ENCODE measurements at places on chromosomes 13 and 19.

DNA sequence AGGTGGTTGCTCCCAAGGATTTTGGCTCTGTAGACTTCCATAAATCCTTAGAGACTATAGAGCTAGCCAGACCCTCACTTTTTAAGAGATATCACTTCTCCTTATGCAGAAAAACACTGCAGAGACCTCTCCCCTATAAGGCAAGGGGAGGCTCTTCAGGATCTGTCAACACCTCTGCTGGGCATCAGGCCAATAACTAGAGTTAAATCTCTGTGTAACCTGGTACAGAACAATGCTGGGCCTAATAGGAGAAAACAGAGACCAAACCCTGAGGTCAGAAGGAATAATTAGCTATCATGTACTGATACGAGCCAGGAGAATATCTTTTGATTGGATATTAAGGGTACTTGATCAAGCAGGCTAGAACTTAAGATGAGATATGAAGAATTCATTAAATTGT, 358.5 kb downstream of the TBC1D4 start:
- DNase-seq, result no peak

DNA sequence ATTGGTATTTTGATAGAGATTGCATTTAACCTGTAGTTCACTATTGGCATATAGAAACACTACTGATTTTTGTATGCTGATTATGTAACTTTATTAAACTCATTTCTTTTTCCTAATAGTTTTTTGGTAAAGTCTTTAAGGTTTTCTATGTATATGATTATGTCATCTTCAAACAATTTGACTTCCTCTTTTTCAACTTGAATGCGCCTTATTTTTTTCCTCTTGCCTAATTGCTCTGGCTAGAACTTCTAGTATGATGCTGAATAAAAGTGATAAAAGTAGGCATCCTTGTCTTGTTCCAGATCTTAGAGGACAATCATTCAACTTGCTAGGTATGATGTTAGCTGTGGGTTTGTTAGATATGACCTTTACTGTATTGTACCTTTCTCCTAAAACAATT, 1034.9 kb downstream of the PCDH9 start:
- DNase-seq, result no peak

DNA sequence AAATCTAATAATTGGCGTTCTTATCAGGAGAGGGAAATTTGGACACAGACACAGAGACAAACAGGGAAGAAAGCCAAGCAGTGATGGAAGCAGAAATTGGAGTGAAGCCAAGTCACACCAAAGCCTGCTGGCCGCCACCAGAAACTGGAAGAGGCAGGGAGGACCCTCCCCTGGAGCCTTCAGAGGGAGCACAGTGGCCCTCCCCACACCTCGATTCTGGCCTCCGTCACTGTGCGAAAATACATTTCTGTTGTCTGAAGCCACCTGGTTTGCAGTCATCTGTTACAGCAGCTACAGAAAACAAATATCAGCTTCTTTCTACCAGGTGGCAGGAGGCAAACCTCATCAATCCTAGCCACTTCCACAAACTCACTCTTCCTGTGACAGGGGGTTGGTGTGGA, 8.3 kb upstream of the TLE6 start:
- DNase-seq, result no peak

DNA sequence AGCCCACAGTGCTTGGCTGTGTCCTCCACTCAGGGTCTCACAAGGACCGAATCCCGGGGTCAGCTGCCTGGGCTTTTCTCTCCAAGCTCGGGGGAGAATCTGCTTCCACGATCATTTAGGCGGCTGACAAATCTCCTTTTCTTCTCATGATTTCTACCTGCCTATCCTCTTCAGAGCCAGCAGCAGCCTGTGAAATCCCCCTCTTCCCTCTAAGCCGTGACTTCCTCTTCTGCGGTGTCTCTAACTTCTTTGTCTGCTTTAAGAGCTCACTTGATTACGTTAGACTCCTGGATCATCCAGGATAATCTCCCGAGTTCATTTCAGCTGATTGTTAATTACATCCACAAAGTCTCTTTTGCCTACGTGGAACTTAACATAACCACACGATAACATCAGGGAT, 22.5 kb upstream of the ZNF845 start:
- DNase-seq, result no peak

DNA sequence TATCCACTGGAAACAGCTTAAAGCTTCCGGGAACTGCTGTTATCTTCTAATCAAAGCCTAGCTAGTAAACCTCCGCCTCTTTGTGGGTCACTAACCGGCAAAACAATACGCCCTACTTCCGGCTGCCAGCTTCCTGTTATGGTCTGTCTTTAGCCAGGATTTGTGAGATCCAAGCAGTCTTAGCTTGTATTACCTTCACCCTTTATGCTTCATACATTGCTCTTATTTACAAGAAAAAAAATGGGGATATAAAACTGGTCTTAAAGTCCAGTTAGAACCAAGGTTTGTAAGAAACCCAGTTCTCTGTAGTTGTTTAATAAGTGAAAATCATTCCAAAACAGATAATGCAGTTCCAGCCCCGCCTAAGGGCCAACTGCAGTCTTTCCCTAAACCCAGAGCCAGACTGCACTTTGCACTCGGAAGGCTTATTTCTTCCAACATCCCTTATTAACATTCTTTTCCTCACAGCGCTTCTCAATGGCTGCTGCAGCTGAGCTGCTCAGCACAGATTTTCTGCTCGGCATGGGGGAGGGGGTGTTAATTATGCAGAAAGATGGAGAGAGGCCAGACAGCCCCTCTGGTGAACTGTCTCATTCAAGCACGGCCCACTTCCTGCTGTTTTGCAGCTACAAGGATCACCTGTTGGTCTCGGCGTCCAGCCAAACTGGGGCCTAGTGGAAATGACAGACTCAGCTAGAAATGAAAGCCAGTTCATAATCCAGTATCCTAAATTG, 368.4 kb downstream of the KLF12 start:
- peak; percentile 65 for DNase-seq

GRCh38 chr13:66618702-66619101, 611.4 kb downstream of the PCDH9 start:
- no peak for DNase-seq

- DNase-seq, result no peak
Measured at GRCh38 chr13:99320693-99321481, 13.7 kb upstream of the GPR183 start.

GRCh38 chr19:46602392-46603194, 1.5 kb downstream of the CALM3 start:
- peak; percentile 33 for DNase-seq

DNA sequence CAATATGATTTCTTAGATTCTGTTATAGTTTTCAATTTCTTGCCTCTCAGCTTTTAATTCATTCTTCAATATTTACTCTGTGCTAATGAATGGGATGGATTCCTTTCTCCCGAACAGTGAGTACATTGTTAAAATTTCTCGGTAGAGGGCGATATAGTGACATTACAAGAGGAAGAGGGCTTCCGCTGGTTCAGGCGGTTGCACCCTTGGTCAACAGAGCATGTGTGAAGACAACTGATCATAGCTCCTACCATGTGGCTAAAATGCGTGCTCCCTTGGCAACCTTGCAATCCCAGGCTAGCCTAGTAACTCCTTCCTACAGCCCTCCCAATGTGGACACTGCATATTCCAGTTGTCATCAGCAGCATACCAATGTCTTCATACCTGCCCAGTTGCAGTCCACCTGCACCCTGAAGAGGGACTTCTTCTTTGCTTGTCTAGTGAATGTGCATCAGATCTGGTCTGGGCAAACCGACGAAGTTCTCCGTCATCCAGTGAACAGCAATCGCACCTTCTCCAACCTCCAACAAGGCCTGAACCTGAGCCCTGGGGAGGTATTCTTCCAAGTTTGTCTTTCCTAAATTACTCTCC, 653.0 kb upstream of the GPC6 start:
- no peak for DNase-seq

GRCh38 chr19:4933528-4933927, 24.2 kb downstream of the UHRF1 start:
- no peak for DNase-seq

DNA sequence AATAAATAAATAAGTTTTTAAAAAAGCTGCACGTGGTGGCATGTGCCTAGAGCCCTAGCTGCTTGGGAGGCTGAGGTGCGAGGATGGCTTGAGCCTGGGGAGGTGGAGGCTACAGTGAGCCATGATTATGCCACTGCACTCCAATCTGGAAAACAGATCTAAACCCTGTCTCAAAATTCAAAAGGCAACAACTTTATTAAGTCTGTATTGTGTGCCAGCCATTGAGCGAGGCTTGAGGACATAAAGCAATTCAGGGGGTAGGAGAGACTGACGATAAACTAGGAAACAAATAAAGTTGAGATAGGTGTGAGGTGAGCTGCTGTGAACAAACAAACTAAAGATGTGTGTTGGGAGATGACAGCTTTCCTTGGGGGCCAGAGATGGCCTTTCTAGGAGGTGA, 8.7 kb downstream of the CELF5 start:
- no peak for DNase-seq

- DNase-seq, result no peak
Measured at GRCh38 chr13:109669234-109669612, 117.2 kb downstream of the IRS2 start.

DNA sequence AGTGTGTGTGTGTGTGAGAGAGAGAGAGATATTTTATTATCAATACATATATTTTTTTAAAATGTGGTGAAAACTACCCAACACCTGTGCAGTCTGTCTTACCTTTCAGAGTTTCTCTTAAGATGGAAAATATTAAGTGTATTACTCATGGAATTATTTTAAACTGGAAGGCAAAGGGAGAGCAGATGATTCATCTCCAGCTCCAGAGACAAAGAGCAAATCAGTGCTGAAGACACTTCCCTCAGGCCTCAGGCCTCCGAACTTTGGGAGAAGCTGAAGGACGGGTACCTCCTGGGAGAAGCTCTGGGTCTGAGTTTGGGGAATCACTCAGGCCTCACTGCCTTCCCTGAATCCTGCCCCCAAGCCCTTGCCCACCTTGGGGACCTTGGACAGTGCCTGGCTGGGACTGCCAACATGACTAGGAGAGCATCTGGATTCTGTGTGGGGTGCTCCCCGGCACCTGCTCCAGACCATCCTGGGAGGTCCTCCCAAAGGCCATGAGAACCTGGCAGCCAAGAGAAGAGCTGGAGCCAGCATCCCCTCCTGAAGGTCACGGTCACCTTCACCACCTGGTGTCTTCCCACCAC, 170.4 kb upstream of the UBL3 start:
- DNase-seq, result no peak

DNA sequence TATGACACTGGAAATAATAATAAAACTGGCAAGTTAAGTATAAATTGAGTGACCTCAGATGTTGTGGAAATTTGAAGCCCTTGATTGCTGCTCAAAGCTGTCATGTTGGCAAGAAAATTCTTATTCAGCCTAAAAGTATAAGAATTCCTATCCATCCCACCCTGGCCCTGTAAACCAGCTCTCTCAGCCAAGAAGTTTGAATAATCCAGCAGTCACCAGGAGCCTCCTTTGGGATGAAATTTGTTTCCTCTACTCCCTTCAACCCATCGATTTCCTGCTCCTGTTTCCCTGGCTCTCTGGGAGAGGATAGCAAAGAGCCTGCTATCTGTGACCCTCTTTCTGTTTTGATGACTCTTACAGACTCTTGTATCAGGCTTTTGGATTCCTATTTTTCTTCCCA, 169.3 kb downstream of the LHFPL6 start:
- no peak for DNase-seq

DNA sequence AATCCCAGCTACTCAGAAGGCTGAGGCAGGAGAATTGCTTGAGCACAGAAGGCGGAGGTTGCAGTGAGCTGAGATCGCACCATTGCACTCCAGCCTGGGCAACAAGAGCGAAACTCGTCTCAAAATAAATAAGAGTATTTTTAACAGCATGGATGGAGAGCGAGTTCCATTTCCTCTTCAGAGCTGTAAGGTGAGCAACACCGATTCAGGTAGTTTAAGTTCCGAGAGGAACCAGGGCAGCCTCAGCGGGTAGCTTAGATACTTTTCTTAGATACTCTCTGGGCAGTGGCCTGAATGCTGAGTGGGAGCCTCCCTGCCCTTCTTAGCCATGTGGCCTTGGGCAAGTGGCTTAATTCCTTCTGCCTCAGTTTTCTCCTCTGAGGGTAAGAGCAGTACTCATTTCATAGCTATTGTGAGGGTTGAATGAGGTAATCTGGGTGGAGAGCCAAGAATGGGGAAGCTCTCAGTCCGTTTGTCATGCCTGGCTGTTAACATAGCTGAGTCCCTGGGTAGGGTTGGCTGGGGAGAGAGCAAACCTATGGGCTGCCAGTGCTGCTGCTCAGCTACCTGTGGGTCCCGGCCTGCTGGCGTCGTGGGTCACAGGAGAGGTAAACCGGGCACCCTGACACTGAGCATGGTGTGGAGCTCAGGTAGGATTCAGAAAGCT, 4.1 kb downstream of the ATP11A start:
- no peak for DNase-seq

DNA sequence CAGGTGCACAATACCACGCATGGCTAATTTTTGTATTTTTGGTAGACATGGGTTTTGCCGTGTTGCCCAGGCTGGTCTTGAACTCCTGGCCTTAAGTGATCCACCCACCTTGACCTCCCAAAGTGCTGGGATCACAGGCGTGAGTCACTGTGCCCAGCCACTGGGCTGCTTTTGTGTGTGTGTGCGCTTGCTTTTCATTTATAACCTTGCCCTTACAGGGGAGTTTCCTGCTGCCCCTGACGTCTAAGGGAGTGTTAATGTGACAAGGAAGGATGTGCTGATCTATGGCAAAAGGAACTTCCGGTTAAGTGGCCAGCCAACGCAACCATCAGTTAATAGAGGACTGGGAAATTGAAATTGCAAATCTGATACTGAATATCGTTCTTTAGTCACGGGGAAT, 57.7 kb downstream of the ING1 start:
- DNase-seq, result no peak

- DNase-seq, result no peak
Measured at GRCh38 chr13:28641600-28641926, 17.4 kb upstream of the POMP start.

- peak; percentile 20 for DNase-seq
Measured at GRCh38 chr19:46350758-46351159, 3.9 kb downstream of the PPP5C start.

GRCh38 chr13:46672338-46673090, 119.5 kb downstream of the LRCH1 start:
- no peak for DNase-seq

- DNase-seq, result no peak
Measured at GRCh38 chr13:19961489-19961888, 3.0 kb downstream of the ZMYM2 start.

GRCh38 chr13:29577136-29578051, 18.1 kb downstream of the SLC7A1 start:
- DNase-seq, result no peak

- no peak for DNase-seq
Measured at GRCh38 chr19:34104557-34104956, 67.7 kb upstream of the LSM14A start.

DNA sequence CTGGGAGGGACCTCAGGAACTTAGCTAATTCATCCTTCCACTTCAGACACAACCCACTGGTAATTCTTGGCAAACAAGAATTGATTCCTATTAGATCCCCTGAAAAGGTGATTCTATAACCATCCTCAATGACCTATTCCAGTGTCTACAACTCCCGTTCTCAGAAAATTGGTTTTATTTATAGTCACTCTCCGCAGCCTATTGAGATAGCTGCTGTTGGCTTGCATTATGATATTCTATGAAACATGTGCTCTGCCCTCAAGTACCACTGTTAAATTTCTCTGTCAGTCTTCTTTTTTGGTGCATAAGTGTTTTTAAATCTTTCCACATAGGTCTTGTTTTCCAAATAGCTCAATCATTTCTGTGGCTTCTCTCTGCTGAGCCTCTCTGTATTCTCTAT, 75.0 kb downstream of the CDADC1 start:
- DNase-seq, result no peak

GRCh38 chr19:48029431-48029830, 14.4 kb downstream of the CABP5 start:
- DNase-seq, result no peak

- no peak for DNase-seq
Measured at GRCh38 chr13:27636589-27637288, 15.0 kb downstream of the POLR1D start.

All from stimulated activated CD4-positive, alpha-beta T cell treated with anti-CD3 and anti-CD28 coated beads, TNF-alpha, amount 100 ng/mL, for 4 hours (primary cell).